ENCODE measurements at places on chromosomes 4 and X.
A peak's percentile ranks its signal among the peaks of the same experiment; 100 is the strongest.

- DNase-seq: no peak
These were observed 22.4 kb upstream of the CLTRN start for GRCh38 chrX:15686818-15687685.

DNA sequence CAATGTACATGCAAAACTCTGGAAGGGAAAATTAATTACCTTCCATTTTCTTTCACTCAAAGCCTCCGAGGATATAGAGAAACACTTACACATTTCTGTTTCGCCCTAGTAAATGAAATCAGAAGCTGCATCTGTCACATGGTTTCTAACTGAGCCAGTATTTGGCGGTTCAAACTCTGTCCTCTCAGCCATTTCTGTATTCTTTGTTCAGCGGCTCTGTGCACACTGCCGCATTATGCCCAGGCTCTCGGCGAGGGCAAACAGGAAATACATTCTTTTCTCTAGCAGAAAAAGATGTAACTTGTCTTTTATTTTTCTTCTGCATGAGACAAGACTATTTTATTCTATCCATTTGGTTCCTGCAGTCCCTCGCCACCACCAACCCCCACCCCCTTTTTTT lies 71.4 kb upstream of the GPM6B start:
- DNase-seq: no peak

GRCh38 chr4:752196-752861 lies 46.7 kb downstream of the PCGF3 start:
- DNase-seq: peak; percentile 75

- DNase-seq: no peak
These were observed 61.2 kb downstream of the SLC9A6 start for GRCh38 chrX:136046295-136047015.

DNA sequence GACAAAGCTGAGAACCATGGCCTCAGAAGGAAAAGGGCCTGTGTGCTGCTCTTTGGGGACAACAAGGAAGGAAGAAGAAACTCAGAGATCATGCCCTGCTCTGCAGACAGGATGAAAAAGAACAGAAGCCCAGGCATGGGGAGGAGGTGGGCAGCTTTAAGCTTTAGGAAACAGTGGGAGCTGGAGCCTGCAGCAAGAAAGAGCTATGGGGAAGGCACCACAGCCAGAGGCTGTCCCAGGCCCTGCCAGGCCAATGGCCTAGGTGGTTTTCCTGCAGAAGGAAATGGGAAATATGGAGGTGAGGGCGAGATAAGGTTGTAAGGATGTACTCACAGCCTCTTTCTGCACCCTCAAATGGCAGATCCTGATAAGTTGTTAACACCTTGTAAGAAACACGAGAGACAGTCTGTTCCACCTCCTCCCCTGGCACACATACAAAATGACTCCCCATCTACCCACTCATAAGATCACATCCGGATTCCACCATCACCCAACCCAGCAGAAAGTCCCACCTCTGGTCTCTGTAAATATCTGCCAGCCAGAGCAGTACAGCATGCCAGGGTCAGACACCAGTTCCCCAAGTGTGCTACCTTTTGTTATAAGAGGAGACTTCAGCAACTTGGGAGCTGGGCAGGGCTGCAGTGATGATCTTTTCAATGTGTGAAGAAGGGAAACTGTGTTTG lies 105.2 kb downstream of the RTL5 start:
- no peak for DNase-seq

DNA sequence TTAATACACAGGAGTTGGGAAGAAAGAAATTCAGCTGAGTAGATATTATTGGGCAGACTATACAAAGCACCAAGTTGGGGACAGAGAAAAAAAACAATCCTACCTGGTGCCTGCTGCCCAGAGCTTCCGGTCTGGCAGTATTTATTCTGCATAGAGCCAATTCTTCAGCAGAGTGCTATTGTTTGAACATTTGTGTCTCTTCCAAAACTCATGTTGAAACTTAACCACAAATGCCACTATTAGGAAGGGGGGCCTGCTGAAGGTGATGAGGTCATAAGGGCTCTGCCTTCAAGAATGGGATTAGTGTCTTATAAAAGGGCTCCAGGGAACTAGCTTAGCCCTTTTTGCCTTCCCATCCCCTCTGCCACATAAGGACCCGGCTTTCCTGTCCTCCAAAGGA lies 136.2 kb downstream of the EVC2 start:
- no peak for DNase-seq

GRCh38 chrX:81527881-81528440 lies 326.1 kb downstream of the SH3BGRL start:
- no peak for DNase-seq

DNA sequence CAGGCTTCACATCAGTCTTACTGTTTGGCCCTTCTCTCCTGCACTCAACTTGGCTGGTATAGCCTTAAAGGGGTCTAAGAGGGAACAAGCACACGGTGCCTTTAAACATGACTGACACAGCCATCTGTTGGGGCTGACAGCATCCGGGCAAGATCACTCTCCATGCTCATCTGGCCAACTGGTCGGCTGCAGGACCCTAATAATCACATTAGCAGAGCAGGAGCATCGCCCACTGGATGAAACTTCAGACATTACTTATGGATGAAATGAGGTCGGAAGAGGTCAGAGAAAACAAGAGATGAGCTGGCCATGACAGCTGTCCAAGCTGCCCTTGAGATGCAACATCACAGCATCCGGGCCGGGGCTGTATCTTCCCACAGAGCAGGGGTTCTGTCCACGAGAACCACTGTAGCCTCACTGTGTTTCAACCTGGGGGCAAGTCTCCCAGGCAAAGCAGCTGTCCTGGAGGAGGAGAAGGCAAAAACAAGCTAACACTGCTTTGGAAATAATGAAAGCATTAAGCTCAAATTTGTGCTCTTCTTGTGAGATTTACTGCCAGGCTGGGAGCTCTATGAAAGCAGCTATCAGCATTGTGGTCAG lies 94.4 kb upstream of the TTC29 start:
- no peak for DNase-seq

DNA sequence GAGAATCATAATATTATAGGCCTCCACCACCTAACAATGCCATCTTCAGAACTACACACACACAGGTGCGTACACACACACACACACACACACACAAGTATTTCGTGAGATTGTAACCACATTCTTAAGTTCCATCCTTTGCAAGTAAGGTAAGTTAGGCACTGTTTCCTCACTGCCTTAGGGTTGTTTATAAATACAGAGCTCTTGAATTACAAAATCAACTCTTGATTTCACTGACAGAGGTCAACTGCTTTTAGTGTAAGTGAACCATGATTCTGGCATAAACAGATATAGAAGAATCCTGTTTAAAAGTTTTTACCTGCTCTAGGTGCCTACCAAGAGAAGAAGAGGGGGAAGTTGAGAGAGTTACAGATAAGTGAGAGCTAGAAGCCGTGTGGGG lies 166.1 kb downstream of the DMD start:
- no peak for DNase-seq

GRCh38 chr4:70239131-70239883 lies 3.1 kb upstream of the CSN3 start:
- DNase-seq: no peak

GRCh38 chr4:89899152-89899551 lies 4.5 kb downstream of the MMRN1 start:
- DNase-seq: no peak

DNA sequence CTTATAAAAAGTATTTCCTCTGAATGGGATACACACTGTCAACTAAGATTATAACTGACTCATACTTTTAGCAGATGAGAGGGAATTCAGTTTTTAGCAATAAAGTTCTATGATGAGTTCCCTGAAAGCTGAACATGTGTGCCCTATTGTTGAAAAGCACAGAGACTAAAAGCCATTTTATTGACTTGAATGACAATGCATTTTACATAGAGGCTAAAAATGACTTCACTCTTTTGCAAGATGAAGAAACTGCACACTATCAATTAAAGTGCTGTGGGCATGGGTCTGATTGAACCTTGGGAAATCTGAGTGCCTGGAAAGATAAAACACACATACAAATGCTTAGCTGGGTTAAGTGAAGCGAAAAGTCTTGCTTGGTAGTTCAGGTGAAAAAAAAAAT lies 633.4 kb downstream of the PDHA2 start:
- no peak for DNase-seq

DNA sequence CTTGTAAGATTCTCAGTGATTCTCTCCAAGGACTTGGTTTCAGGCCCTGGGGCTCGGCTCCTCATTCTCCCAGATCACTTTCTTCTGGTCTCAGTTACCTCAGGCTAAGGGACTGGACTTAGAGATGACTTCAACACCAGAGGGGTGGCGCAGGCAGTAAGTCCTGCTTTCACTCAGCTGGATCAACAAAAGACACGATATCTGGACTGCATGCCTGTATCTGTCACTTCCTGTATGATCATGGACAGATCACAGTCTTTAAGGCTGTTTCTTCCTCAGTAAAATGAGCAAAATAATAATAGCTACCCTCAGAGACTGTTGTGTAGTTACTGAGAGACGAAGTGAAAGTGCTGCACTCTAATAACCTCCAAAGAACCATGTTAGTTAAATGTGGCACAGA lies 19.5 kb upstream of the CXCR3 start:
- no peak for DNase-seq

- no peak for DNase-seq
These were observed 225.3 kb upstream of the LNX1 start for GRCh38 chr4:53816561-53816960.

DNA sequence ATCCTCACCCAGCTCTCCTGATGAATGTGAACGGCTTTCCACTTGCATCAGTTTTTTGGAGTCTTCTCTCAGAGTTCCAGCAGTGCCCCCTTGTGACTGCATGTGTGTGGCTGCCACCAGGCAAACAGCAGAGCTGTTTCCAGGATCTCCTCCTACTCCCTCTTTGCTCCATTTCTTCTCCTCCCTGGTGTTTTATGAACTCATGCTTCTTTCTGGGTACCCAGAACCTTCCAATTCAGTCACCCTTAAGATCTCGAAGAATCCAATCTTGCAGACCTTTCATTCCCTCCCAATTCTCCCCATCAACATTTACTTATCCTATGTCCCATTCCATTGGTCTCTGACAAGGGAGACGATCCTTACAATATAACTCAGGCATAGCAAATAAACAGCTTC lies 6.8 kb upstream of the TCEANC start:
- no peak for DNase-seq

DNA sequence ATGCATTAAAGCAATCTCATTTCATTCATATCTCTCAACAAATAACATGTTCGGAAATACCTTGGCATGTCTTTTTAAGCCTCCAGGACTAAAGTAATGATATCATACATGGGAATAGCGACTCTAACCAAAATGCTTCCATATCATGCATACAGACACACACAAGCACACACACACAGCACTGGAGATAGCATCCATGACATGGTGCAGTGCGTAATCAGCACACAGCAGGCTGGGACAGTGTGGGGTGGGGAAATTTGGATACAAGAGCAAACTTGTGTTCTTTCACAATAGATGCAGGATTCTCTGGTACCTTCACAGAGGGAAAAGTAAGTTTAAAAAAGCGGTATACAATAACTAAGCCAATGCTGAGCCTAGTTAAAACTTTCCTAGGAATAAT lies 132.3 kb upstream of the HPGD start:
- no peak for DNase-seq

GRCh38 chr4:186948361-186949242 lies 224.9 kb upstream of the FAT1 start:
- DNase-seq: no peak

- DNase-seq: no peak
These were observed 92.2 kb downstream of the GRIA2 start for GRCh38 chr4:157312702-157313101.

DNA sequence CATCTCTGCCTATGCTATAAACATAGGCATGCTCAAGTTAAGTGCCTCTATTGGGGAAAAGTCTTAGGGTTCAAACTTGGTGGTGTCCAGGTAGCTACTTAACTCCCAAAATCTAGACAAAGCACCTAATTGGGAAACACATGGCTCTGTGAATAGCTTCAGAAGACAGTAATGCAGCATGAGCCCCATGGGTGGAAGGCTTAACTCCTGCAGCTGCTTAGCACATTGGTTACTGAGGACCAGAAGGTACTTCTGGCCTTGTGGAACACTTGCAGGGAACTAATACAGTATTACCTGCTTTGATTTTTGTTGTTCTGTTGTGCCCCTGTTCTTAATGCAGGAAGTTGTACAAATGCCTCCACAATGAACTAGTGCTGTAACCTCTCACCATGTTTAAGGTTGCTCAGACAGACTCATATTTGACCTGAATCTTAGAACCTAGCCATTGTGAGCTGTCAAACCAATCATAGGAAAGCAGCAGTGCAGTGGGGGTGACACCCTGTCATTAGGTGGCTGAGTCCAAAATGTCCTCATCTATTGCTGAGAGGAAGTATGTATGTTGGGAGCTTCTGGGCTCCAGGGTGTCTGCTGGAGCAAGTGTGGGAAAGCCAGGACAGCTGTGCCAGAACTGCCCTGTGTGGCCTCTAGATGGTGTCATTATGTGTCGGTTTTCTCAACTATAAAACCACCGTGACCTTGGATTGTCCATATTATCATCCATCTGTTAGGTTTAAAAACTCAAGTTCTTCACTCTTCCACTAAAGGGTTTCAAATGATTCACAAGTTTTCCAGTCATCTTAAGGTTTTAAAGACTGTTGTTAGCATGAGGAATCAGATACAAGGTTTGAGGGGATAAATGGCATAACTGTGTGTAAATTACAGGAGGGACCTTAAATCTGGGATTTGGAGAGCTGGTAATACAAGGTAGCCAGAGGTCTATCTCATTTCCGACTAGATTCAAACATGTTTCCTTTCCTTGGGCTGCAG lies 69.9 kb upstream of the WDR1 start:
- DNase-seq: no peak

- no peak for DNase-seq
These were observed 1.8 kb downstream of the SUV39H1 start for GRCh38 chrX:48698306-48698705.

DNA sequence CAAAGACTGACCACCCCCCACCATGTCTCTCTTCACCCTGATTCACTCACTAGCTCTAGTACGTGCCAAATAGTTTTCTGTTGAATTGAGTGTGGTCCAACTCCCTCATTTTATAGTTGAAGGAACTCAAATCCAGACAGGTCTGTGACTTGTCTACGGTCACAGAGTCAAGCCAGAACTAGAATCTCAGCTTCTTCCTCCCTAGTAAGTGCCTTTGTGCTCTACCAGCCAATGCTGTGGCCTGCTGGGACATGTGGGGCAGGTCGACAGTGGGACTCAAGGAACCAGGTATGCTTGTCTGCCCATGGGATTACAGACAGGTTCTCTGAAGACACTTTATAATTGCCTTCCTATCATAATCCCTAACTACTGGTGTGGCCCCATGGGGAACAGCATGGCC lies 108.6 kb upstream of the CPEB2 start:
- no peak for DNase-seq

DNA sequence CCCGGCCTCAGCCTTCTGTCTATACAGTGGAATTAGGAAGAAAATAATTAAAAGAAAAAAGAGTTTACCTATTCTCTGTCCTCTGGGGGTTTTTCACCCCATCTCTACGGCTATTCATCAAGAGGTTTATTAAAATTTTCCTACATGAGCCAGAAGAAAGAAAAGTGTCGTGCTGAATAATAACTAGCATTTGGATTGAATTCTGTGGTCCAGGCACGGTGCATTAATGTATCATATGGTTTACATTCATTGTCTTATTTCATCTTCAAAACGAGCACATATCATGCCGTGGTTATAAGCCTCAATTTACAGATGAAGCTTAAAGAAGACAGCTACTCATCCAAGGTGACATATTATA lies 5.4 kb upstream of the NAA15 start:
- no peak for DNase-seq
